RPMI7951 (cell line): ENCODE measurements at places on chromosomes 7 and 10. TPM values are rescaled to one million over a fixed set of nuclear protein-coding genes. Genes with fewer than 3 reads are reported as not detected.

GRCh38 chr7:87702326-87702725 lies 74.1 kb downstream of the RUNDC3B start:
- no peak for DNase-seq

DNA sequence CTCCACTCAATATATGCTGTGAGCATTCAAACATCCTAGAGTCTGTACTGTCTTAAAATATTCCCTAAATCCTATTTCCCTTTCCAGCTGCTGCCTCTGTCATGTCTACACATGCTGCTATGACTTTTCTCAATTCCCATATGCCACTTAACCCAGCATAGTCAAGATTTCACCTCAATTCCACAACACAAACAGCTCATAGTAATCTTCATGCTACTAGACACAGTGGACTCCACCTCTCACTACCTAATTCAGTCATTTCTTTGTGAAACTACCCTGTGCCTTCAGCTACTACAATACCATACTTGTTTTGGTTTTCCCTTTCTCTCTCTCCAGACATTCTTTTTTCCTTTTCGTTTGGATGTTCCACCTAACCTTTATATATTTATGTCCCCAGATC lies 45.5 kb downstream of the GSAP start:
- DNase-seq = no peak

GRCh38 chr10:121158988-121159579 lies 307.9 kb downstream of the WDR11 start:
- peak; percentile 33 for DNase-seq

Gene STEAP4
- total RNA-seq = not detected in 2 replicates

DNA sequence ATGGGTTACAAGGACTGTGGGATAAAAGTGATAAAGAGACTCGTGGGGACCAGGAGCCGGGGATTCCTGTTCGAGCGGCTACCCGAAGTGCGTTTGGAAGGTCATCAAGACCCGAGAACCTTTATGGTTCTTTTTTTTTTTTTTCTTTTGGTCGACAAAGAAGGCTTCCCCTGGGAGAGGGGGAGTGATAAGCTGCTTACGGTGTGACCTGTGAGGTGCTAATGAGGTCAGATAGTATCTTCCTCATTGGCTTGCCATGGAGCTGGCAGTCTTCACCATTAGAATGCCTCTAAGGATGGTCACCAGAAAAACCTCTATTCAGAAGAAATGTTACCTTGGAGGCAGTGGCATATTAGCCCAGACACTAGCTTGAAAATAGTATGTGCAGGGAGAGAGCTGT lies 92.3 kb upstream of the STEAP4 start:
- DNase-seq = no peak

Gene CUBN
- 0.98 and 2.9 TPM in 2 replicates for total RNA-seq

- no peak for DNase-seq
These were observed 7.3 kb upstream of the ZNF22 start for GRCh38 chr10:44993226-44993921.

Gene PPP1R17
- not detected in 2 replicates for total RNA-seq

- DNase-seq = no peak
These were observed 189.4 kb upstream of the STEAP4 start for GRCh38 chr7:88495881-88496725.

DNA sequence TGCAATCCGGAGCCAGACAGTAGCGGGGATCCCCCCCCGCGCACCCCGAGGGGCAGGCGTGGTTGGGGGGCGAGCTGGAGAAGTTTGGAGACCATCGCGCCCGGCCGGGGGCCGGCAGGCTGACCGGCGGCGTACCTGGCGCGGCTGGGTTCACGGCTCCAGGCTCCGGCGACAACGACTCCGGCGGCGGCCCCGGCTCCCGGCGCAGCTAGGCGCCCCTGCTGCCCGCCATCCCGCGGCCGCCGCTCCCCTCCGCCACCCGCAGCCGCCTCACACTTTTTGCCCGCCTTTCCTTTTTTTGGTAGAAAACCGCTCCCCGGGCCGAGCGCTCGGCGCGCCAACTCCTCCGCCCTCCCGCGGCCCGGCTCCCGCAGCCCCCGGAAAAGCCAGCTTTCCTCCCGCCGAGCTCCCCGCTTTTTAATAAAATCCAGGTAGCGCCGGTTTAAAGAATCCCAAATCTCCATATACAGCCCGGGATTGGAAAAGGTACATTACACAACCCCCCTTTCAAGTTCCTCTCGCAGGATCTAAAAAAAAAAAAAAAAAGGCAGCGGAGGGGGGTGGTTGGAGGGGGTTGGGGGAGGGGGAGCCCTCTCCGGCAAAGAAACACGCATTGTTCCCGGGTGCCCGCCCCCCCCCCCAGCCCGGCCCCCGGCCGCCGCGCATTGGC lies at the start of gene TNRC18:
Gene TNRC18, minus strand, starts transcription at position 529 of the 670 bp plus-strand sequence. CDS start 2,588 bp downstream, outside the sequence.
- DNase-seq = no peak
